Smooth muscle cell of the coronary artery (primary cell): ENCODE measurements at places on chromosomes 3 and 15. TPM values are rescaled to one million over a fixed set of nuclear protein-coding genes. Genes with fewer than 3 reads are reported as not detected.

Gene MNS1
- 0.47 and 0.98 TPM in 2 replicates for total RNA-seq

Gene KNG1
- total RNA-seq: not detected in 2 replicates

Gene RAB27A
- total RNA-seq: 7.2 and 7.7 TPM in 2 replicates

Gene ARHGAP31
- 1.9 and 5.1 TPM in 2 replicates for total RNA-seq

Gene CCDC54
- total RNA-seq: not detected in 2 replicates

Gene RAP2B
- total RNA-seq: 19.0 and 38.8 TPM in 2 replicates

Gene IMPG2
- 0.23 and 0.35 TPM in 2 replicates for total RNA-seq

Gene ASB14
- total RNA-seq: 0.12 TPM in 1 of 2 replicates, not detected in the other

Gene SLC28A2
- not detected in 2 replicates for total RNA-seq

Gene INKA1
- 5.7 and 10.2 TPM in 2 replicates for total RNA-seq

Gene HESX1
- 0.15 TPM in 1 of 2 replicates, not detected in the other for total RNA-seq

Gene IGSF10
- total RNA-seq: 0.15 and 18.5 TPM in 2 replicates

Gene CPNE4
- total RNA-seq: not detected in 2 replicates

Gene SYNM
- total RNA-seq: 2.4 and 8.9 TPM in 2 replicates

Gene TIMP4
- total RNA-seq: 0.68 and 3.4 TPM in 2 replicates

Gene MEF2A
- total RNA-seq: 14.4 and 15.3 TPM in 2 replicates

Gene GREM1
- 5.0 and 527 TPM in 2 replicates for total RNA-seq

Gene HYKK
- 0.70 and 2.9 TPM in 2 replicates for total RNA-seq

Gene B3GALNT1
- total RNA-seq: 8.2 and 37.6 TPM in 2 replicates

Gene TMEM87A
- 34.4 and 35.1 TPM in 2 replicates for total RNA-seq

Gene CFAP44
- total RNA-seq: 3.2 and 4.3 TPM in 2 replicates

Gene C3orf85
- total RNA-seq: not detected in 2 replicates

Gene VGLL3
- total RNA-seq: 2.9 and 54.9 TPM in 2 replicates

Gene VIPR1
- total RNA-seq: 19.5 TPM in 1 of 2 replicates, not detected in the other

Gene AP3B2
- total RNA-seq: under 0.01 and 1.1 TPM in 2 replicates

Gene TRIM42
- total RNA-seq: not detected in 2 replicates

Gene SLC35G2
- 2.8 and 5.8 TPM in 2 replicates for total RNA-seq

Gene CYP1A2
- total RNA-seq: not detected in 2 replicates
